ENCODE measurements at places on chromosomes 5 and 9.

DNA sequence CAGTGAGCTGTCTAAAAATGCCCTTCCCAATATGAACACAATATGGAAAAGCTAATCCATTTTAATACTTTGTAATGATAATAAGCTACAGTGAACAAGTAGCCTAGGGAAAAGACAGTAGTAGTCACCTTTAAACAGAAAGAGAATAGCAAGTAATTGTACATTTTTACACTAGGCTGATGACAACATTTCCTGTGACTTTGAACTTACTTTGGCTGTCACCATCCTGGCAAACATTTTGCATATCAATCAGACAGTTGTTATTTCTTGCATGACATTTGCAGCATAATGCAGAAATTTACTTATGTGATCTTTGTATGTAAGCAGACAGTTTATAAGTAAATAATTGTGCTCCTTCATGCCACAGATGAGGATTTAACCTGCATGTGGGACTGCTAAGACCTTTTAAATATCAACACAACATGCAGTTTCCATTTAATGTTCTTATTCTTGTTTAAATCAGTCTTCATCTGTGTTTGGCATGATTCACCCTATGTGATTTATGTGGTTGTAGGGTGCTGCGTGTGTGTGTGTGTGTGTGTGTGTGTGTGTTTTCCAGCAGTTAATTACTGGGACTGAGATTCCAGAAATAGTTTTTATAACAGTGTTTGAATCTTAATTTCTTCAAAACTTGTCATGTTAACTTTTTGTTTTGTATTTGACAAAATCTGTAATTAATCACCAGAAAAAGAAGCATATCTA, 997.1 kb upstream of the ARRDC3 start:
- DNase-seq: peak; percentile 29

GRCh38 chr9:29416204-29416603, 1842.9 kb upstream of the C9orf72 start:
- DNase-seq: no peak

GRCh38 chr5:120164037-120164436, 300.1 kb upstream of the PRR16 start:
- DNase-seq: no peak

GRCh38 chr9:6852243-6852963, 94.6 kb downstream of the KDM4C start:
- no peak for DNase-seq

DNA sequence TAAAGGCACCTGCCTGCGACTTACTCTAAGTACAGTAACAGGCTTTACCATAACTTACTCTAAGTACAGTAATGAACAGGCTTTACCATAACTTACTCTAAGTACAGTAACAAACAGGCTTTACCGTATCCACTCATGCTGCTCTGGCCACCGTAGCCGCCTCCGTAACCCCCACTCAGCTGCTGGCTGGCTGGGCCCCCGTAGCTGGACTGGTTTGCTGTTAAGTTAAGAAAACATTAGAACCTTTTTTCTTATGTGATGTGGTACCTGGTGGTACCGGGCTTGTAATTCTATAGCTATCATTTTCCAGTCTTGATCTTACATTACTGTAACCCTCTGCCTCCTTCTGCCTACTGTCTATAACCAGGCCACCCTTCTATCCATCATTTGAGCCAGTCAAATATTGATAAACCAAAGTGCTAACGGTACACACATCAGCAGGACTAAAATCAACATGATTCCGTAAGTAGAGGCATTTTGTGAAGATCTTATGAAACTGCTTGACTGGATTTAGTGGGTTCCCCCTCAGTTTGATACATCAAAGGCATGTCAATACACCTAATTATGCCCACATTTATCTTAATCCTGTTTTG, 7.4 kb downstream of the HNRNPH1 start:
- DNase-seq: no peak

DNA sequence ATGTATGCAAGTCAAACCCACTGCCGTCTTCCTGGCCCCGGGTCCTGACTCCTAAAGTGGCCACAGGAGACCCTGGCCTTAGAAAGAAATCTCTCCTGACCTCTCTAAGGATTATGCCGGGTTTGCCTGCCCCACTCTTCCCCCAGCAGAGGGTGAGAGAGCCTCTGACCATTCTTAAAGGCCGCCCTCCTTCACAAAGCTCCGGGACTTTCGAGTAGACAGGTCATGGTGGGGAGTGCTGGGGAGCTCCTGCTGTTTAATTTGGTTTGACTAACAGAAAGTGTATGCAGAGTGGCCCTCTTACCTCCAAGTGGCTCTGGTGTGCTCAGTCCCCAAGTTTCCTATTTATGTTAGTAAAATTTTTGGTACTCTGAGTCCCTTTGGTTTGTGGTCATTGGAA, 111.8 kb downstream of the LRRC70 start:
- DNase-seq: no peak

- DNase-seq: peak; percentile 15
Measured at GRCh38 chr9:127058011-127058644, 64.3 kb downstream of the ANGPTL2 start.

DNA sequence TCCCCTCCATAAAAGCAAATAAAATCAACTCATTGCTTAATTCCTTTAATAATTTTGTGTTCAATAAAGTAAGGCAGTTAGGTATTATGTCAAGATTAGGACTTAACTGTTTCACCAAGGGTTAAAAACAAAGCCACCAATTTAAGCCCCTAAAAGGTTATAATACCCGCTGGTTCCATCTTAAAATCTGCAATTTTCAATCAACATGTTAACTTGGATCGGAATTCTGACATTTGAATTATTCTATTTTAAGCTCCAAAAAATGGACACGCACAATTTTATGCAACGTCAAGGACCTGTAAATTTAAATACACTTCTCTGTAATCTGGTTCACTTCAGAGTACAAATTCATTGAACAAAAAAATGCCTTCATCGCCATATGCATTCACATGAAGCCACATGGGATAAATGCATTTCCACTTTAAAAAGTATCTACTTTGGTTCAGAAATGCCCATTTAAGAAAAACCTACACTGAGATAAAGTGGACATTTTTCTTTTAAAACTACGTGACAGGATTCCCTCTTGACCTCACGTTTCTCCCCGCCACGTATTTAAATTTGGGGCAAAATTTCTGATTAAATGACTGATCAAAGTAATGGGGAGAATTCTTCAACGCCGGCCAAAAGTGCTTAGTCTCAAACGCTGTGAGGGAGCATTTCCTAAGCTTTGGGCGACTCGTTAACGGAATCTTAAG, 721 bp downstream of the GIN1 start:
- DNase-seq: peak; percentile 17

GRCh38 chr5:135543485-135544304, 7.9 kb upstream of the NEUROG1 start:
- DNase-seq: no peak

DNA sequence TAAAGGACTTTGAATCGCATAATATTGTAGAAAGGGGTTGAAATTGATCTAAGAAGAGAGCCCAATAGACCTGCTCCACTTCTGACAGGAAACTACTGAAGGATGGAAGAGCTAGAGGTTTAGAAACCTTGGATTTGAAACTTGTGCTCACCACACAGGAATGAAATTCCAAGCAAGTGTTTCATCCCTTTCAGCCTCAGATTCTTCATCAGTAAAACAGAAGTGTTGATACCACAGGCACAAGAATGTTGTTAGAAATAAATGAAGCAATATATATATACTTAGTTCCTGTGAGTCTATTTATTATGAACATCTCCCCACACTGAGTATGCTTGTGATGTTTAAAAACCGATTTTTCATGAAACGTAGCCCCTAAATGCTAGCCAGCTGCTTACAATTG, 43.8 kb downstream of the PRRC1 start:
- peak; percentile 78 for DNase-seq

DNA sequence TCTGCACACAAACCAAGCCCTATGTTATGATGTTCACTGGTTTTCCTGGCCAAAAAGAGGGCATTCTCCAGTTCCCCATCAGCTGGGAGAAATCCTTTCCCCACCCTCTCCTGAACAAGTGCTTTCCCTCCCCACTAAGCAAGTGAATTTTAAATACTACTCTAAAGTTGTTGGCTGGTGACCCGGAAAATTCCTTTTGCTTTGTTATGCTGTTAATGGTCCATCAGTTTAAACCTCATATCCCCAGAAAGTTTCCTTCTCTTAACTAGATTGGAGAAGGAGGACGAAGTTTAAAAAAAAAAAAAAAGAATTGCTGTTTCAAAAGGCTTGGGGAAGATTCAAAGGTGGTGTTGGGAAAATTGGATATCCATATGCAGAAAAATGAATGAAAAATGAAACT, 21.9 kb upstream of the SPRY4 start:
- DNase-seq: no peak

DNA sequence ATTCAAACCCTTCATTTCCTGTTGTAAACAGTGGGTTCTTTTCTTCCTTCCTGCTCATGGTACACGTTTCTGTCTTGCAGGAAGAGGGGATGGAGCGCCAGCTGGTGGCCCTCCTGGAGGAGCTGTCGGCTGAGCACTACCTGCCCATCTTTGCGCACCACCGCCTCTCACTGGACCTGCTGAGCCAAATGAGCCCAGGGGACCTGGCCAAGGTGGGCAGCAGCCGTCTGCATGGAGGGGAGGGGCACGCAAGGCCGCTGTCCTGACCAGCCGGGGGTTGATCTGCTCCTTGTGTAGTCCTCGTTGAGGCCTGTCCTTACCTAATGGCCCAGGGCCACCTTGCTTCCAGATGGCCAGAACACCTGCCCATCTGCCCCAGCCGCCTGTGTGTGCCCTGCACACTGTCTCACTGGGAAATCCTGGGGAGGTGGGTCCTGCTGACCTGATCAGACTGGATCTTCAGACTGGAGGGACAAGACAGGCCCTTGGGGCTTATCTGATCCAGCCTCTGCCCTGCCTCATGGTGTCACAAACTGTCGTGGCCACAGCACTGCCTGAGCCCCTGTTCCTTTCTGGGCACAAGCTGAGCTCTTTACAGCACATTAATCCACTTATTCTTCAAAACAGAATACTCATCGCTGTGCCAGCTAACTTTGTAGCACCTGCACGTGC, 44.7 kb downstream of the LRSAM1 start:
- no peak for DNase-seq

DNA sequence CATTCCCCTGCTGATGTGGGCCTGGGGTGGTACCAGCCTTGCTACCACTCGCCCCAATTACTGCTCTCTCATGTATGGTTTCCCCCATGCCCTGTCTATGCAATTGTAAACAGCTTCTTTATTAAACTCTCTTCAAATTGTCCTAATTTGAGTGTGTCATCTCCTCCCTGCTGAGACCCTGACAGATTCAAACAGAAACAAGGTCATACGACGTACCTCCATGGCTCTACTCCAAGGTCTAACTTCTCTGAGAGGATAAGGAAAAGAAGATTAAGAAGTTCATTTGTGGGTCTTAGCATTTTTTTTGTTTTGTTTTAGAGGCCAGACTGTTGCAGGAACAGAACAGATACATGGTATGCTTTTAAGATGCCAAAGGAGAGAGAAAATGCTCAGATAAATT, 38.0 kb downstream of the ABITRAM start:
- no peak for DNase-seq

- peak; percentile 33 for DNase-seq
Measured at GRCh38 chr9:12684974-12685373, 8.2 kb upstream of the TYRP1 start.

DNA sequence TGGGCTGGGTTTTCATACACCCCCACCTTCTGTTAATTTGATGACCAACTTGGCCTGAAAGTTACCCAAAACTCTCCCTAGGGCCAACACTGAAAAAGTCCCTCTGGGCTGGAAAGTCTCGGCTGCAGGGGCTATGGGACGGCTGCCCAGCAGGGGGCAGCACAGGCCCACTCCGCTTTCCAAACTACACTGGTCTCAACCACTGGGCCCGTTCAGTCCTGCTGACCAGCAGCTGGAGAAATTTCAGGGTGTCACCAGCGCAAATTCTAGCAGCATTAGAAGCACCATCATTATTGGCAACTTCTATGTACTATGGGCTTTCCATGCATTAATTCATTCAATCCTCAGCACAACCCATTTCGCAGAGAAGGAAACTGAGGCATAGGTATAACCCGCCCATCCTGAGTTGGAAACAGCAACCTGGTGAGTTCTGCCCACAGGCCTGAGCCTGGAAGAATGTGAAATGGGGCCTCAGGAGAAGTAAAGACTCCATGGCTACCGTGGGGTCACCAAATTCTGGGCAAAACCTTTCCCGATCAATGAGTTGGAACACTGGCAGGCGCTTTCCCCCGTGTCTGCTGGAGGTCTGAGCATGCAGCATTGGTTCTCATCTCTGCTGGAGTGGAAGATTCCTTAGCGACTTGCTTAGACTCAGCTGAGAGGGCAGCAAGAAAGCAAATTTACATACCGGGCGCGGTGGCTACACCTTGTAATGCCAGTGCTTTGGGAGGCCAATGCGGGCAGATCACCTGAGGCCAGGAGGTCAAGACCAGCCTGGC, 9.7 kb downstream of the ORM2 start:
- peak; percentile 46 for DNase-seq

GRCh38 chr9:9846557-9846956, 766.2 kb downstream of the PTPRD start:
- no peak for DNase-seq

DNA sequence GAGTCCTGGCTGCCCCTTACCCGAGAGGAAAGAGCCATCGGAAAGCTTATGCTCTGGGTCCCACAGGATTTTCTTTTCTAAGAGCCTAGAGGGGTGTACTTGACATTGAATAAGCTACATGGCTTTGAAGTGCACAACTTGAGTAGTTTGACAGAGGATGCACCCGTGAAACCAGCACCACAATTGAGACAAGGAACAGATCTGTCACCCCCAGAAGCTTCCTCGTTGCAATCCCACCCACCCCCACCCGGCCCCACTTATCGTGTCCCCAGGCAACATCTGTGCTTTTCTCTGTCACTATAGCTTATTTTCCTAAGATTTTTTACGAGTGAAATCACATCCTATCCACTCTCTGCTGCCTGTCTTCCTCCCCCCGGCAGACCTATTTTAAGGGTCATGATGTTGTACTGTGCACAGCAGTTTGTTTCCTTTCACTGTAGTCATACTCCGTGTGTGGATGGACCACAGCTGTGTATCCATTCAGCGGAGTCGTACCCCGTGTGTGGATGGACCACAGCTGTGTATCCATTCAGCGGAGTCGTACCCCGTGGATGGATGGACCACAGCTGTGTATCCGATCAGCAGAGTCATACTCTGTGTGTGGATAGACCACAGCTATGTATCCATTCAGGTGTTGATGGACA, 8.8 kb upstream of the FCN2 start:
- DNase-seq: no peak

DNA sequence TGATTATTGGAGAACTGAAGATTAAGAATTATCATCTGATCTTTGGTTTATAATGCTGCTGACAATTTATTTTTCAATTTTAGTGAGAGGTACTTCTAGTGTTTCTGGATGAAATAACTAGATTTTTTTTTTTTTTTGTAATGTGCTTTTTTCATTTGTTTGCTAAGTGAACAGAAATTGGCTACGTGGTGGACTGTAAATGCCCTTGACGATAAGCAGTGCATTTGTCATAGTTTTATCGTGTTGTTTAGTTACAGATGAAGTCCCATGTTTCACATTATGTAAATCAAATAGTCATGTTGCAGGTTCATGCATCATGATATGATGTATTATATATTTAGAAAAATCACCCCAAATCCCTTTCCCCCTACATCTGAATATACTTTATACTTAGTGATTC, 81.0 kb downstream of the ADAMTS19 start:
- DNase-seq: no peak

- no peak for DNase-seq
Measured at GRCh38 chr9:32843295-32843694, 60.0 kb downstream of the TMEM215 start.

- no peak for DNase-seq
Measured at GRCh38 chr5:35284364-35284763, 54.1 kb upstream of the PRLR start.
